NCI-H345 (cell line): ENCODE measurements at places on chromosomes 1 and 21.

DNA sequence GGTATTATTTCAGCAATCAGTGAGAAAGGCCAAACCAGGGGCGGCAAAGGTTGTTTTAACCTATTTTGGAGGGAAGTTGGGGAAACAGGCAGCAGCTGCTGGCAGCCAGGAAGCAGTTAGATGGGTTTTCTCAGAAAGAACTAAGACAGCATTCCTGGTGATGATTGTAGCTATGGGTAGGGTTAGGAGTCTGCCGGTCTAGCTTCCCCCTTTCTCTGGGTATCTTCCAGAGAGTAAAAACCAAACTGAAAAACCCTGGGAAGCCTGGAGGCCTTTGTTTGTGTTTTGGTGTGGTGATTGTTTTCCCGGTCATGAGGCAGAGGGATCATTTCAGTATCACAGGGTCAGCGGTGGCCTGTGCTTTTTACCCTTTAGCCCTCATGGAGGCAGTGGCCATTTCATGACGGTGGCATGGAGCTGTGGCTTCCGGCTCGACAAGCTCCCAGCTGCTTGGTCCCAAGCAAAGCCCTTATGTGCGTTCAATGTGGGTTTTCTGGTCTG lies 19.5 kb upstream of the TNFRSF1B start:
- DNase-seq: no peak

DNA sequence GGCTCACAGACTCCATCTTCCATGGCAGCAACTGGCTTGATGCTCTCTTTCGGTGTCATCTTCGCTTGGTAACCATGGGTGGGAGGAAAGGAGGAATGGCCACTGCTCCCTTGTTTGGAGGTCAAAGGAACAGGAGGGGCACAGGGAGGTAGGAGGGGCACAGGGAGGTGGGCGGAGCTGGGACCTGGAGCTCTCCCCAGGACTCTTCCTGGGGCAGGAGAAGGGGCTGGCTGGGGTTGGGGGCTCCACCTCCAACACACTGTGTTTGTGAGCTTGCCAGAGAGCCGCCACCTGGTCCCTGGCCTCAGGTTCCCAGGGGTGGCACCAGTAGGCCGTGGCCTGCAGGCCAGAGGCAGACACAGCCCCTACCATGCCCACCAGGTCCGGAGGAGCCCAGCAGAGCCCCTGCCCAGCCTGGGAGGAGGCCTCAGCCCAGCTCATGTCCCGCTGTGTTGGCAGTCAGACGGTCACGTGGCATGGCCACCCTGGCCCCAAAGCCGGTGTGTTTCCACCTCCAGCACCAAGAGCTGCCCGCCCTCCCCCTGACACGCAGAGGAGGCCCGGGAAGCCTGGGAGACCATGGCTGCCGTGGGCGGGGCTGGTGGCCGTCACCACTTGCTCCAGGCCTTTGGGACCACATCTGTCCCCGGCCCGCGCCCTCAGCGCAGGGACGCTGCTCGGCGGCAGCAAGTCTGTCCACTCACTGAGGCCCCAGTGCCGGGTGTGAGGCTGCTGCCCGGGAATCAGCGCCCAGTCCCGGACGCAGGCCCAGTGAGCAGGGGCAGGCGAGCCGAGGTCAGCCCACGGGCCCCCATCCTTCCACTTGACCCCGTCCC lies 73.9 kb downstream of the MORN1 start:
- no peak for DNase-seq

DNA sequence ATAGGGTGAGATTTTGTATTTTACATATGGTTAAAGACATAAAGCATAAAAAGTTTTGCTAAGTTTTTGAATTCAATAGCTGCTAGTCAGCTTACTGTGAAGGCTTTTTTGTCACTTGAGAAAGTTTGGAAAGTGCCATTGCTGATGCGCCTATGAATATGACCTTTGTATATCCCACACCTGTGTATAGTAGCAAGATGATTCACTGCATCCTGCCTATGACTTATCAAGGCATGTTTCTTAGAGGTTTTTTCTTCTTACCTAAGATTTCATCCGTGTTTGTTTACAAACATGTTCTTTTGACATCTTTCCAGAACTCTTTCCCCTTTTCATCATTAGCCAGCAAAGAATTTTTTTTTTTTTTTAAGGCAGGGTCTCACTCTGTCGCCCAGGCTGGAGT lies 51.5 kb downstream of the PRKAA2 start:
- no peak for DNase-seq

DNA sequence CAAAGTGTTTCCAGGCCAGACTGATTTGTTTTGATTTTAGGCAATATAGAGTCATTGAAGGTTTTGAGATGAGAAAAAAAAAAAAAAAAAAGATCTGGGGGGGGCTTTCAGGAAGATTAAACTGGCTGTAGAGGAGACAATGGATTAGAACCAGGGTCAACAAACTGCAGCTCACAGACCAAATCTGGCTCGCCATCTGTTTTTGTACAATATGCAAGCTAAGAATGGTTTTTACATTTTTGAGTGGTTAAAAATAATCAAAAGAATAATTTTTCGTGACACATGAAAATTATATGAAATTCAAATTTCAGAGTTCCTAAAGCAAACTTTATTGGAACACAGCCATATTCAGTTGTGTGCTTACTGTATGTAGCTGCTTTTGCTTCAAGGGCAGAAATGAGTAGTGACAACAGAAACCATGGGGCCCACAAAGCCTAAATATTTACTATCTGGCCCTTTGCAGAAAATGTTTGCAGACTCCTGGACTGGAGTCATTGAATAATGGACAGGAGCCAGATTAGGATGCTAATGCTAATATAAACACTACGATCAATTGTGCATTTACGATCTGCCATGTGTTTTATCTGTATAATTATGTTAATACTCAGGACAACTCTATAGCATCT lies 375.7 kb upstream of the DAB1 start:
- no peak for DNase-seq

- DNase-seq: peak; percentile 38
Observed at GRCh38 chr1:95207223-95207935, 26.6 kb upstream of the RWDD3 start.

- DNase-seq: no peak
Observed at GRCh38 chr21:44426663-44427191, 28.6 kb upstream of the LRRC3 start.

DNA sequence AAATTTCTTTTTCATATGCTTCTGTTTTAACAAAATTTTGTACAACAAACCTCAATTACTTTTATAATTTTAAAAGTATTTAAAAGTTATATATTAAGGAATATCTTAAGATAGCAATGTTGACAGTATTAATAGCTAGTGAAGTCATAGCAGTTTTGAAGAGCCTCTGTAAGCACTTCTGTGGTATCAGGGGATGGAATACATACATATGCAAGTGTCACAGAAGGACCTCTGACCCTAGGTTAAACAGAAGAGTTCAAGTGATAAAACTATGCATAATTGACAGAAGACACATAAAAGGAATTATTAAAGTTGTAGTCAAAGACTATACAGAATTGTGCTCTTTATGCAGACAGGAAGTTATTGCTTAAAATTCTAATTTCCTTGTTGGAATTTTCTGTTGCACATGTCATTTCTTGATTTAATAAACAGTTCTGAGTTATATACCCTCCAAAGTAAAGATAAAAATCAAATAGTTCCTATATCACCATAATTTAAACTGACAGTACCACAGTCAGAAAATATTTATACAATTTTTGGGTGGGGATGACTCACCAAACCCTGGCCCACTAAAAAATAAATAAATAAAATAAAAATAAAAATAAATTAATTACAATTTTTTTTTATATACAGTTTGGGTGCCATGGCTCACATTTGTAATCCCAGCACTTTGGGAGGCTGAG lies 27.1 kb downstream of the IPP start:
- no peak for DNase-seq

GRCh38 chr1:94087193-94087592 lies 33.8 kb downstream of the ABCA4 start:
- no peak for DNase-seq

GRCh38 chr1:36775716-36776115 lies 258.6 kb downstream of the GRIK3 start:
- DNase-seq: peak; percentile 79

DNA sequence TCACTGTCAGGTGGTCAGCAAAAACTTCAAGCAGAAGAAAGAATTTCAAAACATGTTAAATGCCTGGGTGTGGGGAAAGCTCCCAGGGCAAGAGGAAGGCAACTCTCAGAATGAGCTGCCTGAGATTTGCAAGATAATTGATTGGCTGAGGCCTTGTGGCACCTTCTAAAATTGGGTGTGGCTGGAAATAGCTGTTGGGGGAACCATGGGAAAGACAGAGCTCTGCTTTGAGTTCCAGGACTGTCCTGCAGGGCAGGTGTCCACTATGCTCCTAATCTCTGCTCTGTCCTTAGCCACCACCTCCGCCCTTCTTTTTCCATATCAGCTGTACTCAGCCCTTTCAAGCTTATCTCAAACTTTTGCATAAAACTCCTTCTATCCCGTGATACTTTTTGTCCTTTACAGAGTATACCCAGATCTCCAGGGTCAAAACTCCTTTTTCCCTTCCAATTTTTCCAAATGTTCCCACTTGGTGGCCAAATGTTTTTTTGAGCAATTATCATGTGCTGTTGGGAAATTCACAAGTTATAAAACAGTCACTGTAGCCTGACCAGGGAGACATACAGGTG lies 23.8 kb upstream of the PPP2R5A start:
- DNase-seq: no peak

DNA sequence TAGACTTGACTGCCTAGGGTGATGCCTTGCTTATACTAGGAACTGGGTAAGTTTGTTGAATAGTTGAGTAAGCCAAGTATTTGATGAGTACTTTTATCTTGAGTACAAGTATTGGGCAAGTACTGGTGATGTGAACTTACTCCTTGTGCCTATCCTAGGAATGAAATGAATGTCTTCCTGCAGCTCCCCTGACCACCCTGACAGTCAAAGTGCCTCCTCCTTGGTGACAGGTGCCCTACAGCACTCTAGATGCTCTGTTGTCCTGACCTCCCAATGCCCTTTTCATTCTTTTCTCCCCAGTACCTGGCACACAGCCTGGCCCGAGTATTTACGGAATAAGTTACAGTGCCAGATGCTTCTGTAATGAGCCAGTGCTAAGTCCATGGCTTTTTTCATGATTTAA lies 25.5 kb downstream of the PCSK9 start:
- DNase-seq: peak; percentile 38

DNA sequence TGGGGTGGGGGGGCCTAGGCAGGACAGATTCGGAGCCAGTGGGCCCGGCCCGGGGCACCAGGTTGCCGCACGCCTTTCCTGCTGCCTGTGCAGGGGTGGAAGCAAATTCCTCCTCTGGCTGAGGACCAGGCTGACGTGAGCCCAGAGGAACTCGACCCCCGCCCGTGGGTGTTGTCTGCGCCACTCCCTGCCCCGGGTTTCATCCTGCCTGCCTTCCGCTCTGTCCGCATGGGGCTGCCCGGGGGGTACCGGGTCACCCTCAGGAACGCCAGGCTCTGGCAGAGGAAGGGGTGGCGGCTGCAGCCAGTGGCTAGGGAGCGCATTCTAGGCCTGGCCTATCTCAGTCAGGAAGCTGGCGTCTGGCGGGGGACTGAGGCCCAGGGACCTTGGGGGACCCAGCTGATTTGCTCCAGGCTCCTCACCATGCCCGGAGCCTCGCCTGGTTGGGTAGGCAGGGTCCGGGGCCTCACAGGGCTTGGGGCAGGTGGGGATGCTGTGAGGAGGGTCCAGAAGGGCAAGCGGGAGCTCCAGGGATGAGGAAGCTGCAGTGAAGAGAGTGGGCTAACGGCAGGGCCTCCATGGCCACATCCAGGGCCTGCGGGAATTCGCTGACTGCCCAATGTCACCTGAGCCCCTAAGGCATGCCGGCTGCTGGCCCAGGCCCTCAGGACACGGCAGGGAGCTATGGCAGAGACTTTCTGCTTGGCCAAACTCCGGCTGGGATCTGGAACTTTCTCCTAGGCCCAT lies 2.4 kb upstream of the IBA57 start:
- no peak for DNase-seq

DNA sequence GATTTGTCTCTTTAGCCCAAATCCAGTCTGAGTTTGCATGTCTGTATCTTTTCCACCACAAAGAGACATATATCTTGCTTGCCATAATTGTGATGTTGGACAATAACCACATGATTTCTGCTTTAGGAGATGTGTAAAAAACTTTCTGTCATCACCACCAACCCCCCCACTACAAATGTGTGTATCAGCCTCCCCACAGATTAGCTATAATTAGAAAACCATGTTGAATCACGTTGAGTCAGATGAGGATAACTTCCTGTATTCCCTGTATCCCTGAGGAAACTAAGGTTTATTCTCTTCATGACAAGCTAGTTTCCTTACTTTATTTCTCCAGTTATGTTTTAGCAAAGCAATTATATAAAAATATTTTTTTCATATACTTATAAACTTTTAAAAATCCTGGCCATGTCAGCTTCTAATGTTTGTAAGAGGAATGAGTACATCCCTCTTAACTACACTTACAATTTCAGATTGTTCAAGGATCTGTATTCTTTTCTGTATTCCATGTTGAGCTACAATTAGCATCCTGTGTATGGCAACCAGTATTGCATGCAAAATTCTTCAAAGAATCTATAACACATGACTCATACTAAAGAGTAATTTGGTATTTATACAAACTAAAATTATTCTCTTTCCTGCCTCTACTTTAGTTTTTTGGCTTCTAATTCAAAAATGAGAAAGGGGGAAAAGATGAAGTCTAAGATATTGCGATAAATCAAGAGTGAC lies 143.0 kb downstream of the FMN2 start:
- no peak for DNase-seq

GRCh38 chr1:164440232-164440631 lies 118.8 kb upstream of the PBX1 start:
- no peak for DNase-seq

GRCh38 chr1:163320891-163321290 lies 863 bp upstream of the NUF2 start:
- DNase-seq: no peak

DNA sequence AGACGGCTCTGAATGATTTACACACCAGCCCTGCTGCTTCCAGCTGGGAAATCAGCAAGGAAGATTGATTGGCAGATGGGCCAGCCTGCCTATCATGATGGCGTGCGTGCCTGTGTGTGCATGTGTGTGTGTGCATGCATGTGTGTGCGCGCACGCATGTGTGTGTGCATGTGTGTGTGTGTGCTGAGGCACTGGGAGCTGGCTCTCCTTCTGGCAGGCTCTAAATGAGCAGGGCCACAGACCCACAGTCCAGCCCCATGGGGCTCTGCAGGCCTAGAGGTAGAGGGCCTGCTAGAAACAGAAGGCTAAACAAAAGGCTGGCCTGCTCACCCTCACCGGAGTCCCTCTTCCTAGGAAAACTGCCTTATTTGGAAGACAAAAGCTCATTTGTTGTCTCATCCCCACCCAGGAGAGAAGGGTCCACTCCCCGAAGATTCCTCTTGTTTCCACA lies 6.0 kb downstream of the KLHDC8A start:
- DNase-seq: no peak

- DNase-seq: no peak
Observed at GRCh38 chr1:96538111-96538641, 183.4 kb upstream of the PTBP2 start.

DNA sequence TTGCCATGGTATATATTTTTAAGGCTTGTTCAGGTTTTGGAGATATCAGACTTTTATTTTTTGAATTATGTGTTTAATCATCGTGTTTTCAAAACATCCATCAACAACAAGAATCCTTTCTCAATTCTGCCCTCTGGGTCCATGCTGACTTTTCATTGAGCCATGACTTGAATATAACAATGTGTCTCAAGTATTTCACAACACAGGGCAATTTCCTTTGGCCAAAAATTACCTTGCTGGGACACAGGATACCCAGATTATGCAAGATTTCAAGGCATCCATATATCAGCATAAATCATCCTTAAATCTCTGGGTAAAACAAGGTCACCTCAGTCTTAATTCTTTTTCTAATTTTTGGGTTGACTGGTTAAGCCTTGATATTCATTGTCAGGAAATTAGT lies 411.2 kb upstream of the USP24 start:
- no peak for DNase-seq

- no peak for DNase-seq
Observed at GRCh38 chr1:236677641-236678235, 8.6 kb upstream of the ACTN2 start.
